ENCODE measurements at places on chromosomes 3 and 15. TPM values are rescaled to one million over a fixed set of nuclear protein-coding genes. Genes with fewer than 3 reads are reported as not detected.

Gene LARP6
- 21.5 TPM for total RNA-seq

Gene CCR3
- total RNA-seq, result not detected

Gene RLBP1
- total RNA-seq, result 2.3 TPM

Gene RTP3
- total RNA-seq, result not detected

Gene SLC12A1
- 0.16 TPM for total RNA-seq

Gene CCDC33
- not detected for total RNA-seq

Gene DZIP3
- total RNA-seq, result 59.6 TPM

Gene GRAMD2A
- 0.47 TPM for total RNA-seq

Gene SEMA7A
- total RNA-seq, result 51.5 TPM

Gene CCR9
- 0.16 TPM for total RNA-seq

Gene ATP10A
- total RNA-seq, result 0.78 TPM

Gene UROC1
- not detected for total RNA-seq

Gene AMT
- 0.62 TPM for total RNA-seq

Gene GASK1A
- 8.4 TPM for total RNA-seq

Gene MELTF
- 1.7 TPM for total RNA-seq

Gene ADAMTS9
- total RNA-seq, result 17.3 TPM

Gene CDHR4
- total RNA-seq, result not detected

Gene GRIP2
- total RNA-seq, result 9.7 TPM

Gene MYO5A
- total RNA-seq, result 155 TPM

Gene AP3B2
- total RNA-seq, result 52.9 TPM

Gene SUSD5
- total RNA-seq, result 3.0 TPM

Gene SLC28A2
- not detected for total RNA-seq

Gene KBTBD8
- 26.8 TPM for total RNA-seq

Gene JMJD7
- 3.0 TPM for total RNA-seq

Gene ARHGEF26
- 9.0 TPM for total RNA-seq

Gene SEMA3B
- 2.3 TPM for total RNA-seq

Gene GOLGA8J
- total RNA-seq, result not detected

Gene EHHADH
- 1.4 TPM for total RNA-seq
